Activated CD4-positive, alpha-beta T cell treated with anti-CD3 and anti-CD28 coated beads for 36 hours (primary cell): ENCODE measurements at places on chromosomes 16 and 17. TPM values are rescaled to one million over a fixed set of nuclear protein-coding genes. Genes with fewer than 3 reads are reported as not detected.

The BEAN1 gene
- not detected for total RNA-seq

DNA sequence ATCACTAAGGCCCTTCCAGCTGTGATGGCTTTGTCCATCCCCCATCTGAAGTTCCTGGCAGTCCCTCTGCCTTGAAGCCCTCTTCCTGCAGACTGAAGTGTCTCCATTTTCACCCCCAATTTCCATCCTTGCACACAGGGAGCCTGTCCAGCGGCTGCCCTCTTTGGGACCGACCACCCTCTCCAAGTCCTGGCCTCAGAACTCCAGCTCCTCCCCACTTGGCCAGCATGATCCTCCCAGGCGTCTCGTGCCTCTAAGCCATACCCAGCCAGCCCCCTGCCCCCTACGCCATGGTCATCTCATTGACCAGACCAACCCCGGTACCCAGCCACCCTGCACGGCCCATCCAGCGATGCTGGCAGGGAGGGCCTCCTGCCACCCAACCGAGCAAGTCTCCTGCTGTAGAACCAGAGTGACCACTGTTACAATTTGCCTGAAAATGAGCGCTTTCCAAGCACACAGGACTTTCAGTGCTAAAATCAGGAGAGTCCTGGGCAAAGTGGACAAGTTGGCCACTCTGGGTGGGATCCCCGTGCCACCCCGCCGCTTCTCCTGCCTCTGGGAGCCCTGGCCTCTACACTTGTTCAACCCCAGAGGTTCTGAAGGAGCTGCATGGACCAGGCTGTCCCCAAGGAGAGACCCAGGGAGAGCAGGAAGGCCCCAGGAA is 362.0 kb downstream of the SEC14L1 start:
- DNase-seq = no peak

GRCh38 chr16:83895942-83896341 is 3.0 kb upstream of the MLYCD start:
- no peak for DNase-seq

The NOD2 gene
- 6.6 TPM for total RNA-seq

The RANBP10 gene
- 15.6 TPM for total RNA-seq

The PNMT gene
- total RNA-seq = not detected

DNA sequence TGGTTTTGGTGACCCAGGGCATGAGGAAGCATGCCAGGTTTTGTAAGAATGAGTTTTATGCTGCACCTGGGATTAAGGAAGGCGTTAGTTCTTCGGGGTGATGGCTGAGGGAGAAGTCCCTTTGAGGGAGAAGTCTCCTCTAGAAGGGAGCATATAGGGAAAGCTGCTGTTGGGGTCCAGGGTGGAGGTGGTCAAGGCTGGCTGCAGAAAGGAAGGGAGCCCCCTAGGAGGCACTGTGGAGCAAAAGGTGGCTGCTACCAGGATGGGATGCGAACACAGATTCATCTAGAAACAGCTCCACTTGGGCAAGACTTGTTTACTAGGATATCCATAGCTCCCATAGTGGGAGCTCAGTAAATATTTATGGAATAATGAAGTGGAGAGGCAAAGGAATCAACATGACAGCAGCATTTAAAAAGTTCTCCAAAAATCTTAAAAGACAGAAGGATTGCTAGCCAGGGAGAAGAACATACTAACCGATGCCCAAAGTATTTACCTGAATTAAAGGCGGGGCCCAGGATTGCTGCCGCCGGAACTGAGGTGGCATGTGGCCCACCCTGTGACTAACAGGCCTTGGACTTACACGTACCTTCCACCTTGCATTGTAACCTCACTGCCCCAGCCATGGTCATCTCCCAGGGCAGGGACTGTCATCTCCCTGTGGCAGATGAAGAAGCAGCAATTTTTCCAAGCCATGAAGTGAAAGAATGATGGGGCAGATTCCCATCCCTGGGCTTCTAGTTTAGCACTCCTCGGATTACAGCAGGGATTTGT is 7.1 kb upstream of the LPCAT2 start:
- no peak for DNase-seq

DNA sequence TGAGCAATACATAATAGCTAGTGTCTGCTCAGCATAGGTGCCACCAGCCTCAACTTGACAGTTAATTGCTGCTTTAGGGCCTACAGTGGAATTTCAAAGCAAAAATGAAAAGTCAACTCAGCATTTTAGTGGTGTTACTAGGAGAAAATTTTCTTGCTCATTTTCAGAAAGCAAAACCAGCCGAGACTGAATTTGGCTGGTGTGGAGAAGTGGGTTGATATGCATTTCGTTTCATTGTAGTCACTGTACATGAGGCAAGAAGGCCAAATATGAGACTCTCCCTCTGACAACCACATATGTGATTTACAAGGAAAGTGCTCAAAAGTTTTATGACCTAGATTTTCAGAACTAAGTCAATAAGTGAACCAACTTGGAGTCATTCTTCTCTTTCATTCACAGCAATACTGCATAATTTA is 54.0 kb downstream of the DUSP14 start:
- DNase-seq = no peak

The GCGR gene
- not detected for total RNA-seq

DNA sequence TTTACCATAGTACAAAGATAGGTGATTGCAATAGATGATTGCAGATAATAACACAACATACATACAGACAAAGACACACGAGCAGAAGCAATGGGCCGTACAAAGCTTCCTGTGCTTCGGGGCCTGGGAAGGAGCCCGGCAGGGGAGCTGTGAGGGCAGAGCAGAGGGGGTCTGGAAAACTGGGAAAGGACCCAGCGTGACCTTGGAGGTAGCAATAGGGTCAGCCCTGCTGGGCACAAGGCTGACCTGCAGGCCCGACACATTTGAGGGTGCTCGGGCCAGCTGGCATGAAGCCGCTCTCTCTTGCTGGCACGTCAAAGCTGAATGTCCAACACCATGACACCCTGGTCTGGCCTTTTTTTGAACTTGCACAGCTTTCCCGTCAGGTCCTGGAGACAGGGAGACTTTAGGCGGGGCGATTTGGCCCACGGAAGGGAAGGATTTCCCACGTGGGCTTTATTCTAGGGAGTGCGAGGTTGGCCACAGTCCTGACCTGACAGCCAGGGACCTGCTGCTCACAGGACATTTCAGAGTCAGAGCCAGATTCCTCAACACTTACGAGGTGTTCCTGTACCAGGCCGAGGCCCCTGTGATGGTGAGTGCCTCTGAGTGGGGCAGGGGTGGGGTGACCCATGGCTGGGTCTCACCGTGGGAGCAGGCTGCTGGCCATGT is 83.2 kb downstream of the NTN1 start:
- no peak for DNase-seq

- peak; percentile 84 for DNase-seq
Measured at GRCh38 chr16:53518550-53519416, 15.8 kb upstream of the AKTIP start.

- no peak for DNase-seq
Measured at GRCh38 chr17:29733166-29733565, 110.5 kb upstream of the CORO6 start.

The MPP3 gene
- total RNA-seq = 0.37 TPM

The ARHGAP23 gene
- 0.86 TPM for total RNA-seq

- DNase-seq = no peak
Measured at GRCh38 chr17:2940352-2940751, 123.1 kb downstream of the OR1D5 start.

DNA sequence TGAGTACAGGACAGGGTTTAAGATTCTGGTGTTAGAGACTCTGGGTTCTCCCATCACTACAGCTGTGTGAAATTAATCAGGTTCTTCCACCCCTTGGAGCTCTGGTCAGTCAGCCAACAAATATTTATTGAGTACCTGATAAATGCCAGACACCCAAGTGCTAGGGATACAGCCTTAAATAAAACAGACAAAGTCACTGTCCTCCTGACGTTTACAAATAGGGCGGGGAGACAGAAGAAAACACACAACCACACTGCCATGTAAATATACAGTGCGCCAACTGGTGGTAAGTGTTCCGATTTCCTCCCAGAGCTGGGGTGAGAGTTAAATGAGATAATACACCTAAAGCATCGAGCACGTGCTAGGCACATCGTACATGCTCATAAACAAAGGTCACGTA is 121.0 kb downstream of the COPRS start:
- no peak for DNase-seq

The CDH1 gene
- 9.1 TPM for total RNA-seq

GRCh38 chr16:24140730-24141129 is 115.4 kb upstream of the CACNG3 start:
- no peak for DNase-seq

DNA sequence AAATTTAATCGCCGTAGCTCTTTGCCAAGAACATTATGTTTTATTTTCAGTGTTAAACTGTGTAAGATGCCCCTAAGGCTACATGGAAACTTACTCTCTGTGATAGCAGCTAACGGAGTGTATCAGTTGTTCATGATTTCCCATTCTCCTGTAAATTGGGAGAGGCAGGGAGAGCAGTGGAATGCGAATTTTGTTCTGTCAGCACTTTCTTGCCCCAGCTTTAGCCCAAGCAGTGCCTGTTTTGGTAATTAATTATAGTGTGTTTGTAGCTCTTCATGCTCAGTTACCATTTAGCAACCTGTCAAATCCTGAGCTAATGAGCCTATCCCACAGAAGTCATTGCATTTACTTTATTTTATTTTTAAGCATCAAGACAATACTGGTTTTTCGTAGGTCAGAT is 475.1 kb upstream of the RBFOX1 start:
- no peak for DNase-seq

DNA sequence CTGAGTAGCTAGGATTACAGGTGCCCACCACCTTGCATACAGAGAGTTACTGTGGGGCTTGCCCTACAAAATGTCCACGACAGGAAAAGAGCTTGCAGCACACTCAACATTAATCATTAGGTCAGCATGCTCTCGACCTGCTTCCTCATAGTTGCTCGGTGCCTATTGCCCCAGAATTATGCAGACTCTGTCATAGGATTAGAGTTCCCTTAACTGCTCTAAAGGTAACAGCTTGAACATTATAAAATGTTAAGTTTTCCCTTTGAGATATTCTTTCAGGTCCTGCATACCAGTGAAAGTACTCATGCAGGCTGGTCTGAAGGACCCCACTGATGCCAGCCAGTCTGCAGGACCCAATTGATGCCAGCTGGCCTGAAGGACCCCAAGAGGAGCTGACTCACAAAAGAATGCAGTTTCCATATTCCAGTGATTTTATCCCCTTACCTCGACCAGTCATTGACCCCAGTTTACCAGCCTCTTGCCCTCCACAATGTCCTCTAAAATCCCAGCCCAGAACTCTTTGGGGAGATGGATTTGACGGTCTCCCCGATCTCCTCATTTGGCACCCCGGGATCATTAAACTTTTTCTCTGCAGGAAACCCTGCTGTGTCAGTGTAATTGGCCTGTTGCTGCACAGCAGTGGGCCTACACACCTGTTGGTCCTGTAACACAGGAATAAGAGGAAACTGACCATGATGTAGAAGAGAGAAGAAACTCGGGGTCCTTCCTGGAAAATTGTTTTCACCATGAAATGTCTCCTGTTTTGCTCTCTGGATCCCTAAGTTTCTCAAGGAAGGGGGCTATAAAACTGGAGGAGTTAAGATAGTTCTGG is 10.6 kb downstream of the ICAM2 start:
- no peak for DNase-seq

- DNase-seq = no peak
Measured at GRCh38 chr17:61414141-61414935, 14.7 kb downstream of the TBX2 start.

DNA sequence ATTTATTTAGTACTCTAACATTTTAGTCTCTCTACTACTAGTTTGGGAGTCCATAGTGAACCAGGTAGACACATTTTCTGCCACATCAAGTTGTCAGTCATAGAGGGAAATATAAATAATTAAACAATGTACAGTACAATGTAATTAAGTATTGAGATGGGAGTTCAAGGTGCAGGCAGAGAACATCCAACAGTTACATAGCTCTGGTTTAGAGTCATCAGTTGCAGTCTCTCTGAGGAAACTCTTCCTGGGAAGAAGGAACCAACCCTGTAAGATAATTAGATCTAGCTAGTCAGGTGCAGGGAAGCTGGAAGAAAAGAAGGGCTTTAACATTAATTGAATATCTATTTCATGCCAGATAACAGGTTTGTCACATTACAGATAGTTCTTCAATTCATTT is 457.9 kb upstream of the DYNLRB2 start:
- no peak for DNase-seq

DNA sequence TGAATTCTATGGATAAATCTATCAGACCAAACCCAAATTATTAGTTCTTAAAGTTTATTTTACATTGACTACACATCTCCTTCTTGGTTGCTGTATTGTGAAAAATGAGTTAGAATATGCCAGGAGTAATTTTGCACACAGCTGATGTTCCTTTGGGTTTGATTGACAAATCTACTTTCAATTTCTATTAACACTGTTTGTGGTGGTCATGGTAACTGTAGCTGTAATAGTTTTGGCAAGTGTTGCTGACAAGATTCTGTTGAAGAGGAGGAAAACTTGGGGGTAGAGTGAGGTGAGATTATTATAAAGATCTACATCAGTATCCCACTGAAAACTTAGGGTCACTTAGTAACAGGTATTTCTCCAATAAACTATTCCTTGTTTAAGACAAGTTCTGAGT is 30.3 kb downstream of the MRTFB start:
- DNase-seq = no peak

The ADAMTS18 gene
- total RNA-seq = not detected

The HSD11B2 gene
- 2.0 TPM for total RNA-seq

DNA sequence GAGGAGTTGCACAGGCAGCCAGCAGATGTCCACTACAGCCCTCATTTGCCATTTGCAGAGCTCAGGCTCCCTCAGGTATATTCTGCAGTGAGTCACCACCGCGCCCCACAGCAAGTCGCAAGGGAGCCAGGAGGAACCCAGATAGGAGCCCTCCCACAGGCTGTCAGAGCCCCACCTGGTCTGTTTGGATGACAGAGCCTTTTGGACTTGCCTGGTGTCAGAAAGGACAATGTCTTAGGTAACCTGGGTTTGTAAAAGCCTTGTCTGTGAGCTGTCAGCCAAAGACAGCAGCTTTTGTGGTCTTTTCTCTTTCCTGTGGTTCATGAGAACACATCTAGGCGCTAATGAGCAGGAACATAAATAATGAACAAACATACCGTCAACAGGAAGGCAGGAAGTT is 70.9 kb downstream of the GNAO1 start:
- DNase-seq = peak; percentile 52

The CMTM1 gene
- 6.4 TPM for total RNA-seq

DNA sequence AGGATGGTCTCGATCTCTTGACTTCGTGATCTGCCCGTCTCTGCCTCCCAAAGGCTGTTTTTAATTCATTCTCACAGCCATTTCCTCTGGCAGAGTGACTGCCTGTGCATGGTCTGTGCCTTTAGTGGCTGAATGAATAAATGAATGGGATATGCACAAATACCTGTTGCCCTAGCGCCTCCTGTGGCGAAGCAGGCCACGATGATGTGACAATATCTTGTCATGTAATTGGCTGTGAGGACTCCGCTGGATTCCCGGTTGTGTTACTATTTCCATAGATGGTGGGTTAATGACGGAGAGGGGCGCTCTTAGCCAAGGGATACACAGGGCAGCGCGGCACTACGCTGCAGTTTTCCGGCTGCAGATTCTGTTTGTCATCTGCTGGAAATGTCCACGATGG is 26.8 kb upstream of the ENDOV start:
- DNase-seq = no peak

DNA sequence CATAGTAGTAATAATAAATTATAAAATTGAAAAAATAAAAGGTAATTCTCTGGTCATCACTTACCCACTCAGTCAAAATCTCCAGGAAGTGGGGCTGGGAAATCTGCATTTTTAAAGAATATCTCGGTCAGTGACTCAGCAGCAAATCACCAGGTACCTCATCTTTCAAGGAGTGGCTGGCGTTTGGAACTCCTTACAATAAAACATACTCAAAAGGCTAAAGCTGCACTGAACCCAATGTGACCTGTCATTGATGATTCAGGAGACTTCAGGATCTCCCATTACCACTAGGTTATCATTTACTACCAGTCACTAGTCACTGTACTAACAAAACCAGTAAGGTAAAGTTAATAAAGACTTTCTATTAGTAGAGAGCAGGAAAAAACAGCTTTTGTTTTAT is 21.5 kb upstream of the RFFL start:
- DNase-seq = peak; percentile 32

The HCRT gene
- not detected for total RNA-seq
